ENCODE measurements at places on chromosomes 4 and X.

GRCh38 chrX:40120838-40121580, 23.3 kb upstream of the BCOR start:
- no peak for DNase-seq

GRCh38 chr4:182343453-182343852, 100.3 kb downstream of the TENM3 start:
- no peak for DNase-seq

- DNase-seq, result no peak
Measured at GRCh38 chrX:1534301-1535168, 2.5 kb downstream of the P2RY8 start.

- no peak for DNase-seq
Measured at GRCh38 chr4:2297606-2298531, 36.0 kb upstream of the MXD4 start.

DNA sequence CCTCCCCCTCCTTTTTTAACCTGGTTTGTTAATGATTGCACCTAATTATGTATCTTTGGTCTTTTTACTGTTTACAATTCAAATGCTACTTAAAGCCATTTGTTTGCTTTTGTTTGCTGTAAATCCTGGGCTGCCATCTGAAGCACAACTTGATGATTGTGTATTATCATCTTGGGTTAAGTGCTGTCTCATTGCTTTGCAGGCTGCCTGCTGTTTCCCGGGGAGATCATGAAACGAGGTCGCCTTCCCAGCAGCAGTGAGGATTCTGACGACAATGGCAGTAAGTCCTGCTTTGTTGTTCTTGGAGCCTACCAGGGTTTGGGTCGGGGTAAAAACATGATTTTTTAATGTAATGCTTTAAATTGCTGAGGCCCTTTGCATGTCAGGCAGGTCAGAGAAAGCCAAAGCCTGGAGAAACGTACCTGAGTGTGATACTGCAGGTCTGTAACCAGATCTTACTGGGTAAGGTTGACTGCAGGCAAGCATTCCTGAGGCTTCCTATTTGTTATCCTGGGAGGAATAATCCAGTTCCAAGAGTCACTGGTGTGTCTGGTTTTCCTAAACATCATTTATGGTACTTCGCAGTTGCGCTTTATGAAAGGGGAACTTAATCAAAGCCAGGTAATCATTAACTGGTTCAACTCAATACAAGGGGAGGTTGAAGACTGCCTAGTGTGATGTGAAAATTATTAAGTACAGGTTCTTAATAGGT, 22.2 kb downstream of the JADE1 start:
- peak; percentile 44 for DNase-seq

- DNase-seq, result peak; percentile 88
Measured at GRCh38 chr4:137998666-137999429, 243.3 kb downstream of the SLC7A11 start.

GRCh38 chr4:80454556-80454955, 119.0 kb downstream of the CFAP299 start:
- DNase-seq, result no peak

- no peak for DNase-seq
Measured at GRCh38 chr4:55729351-55730279, 90.0 kb upstream of the EXOC1L start.
